ENCODE measurements at places on chromosomes 7 and 10.
A peak's percentile ranks its signal among the peaks of the same experiment; 100 is the strongest.

- peak; percentile 90 for DNase-seq
Observed at GRCh38 chr10:96642973-96643372, 56.2 kb upstream of the TM9SF3 start.

DNA sequence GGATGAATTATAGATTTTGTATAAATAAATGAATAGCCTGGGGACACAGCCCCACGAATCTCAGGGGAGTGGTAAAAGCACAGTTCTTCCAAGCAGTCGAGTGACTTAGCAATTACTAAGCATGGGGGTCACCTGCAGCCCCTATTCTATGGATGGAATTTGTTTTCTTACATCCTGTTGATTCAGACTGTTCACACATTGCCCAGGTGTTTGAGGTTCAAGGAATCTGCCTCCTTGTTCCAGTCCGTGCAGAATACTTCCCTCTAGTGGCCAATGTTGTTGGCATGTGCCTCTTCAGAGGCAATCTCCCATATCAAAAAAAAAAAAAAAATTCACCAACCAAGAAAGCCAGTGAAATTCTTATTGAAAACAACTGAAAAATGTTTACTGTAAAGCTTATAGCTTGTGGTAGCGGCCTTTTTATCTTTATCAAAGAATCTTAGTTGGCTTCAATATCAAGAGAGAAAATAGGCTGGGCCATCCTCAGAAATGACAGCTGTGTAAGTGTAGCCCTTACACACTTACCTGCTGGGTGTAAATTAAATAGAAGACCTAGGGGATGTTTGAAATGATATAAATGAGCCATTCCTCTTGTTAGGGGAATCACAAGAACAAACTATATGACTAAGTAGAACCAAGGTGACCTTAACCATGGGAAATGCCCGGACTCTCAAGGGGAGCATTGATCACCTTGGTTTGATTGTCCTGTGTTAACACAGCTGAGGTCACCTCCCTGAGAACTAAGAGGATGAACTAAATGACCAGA is 7.8 kb downstream of the LIPM start:
- peak; percentile 68 for DNase-seq

DNA sequence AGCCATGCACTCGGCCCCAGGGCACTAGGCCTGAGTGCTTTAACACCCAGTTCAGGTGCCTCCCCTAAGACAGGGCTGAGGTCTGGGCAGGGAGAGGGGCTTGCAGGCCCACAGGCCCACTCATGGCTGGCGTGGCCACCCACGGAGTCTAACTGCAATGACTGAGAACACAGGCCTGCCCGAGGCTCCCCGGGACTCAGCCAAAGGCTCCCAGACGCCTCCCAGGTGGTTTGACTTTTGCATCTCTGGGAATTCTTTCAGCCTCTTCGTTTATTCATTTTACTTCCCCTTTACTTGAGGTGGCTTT is 37.3 kb downstream of the PTPRN2 start:
- no peak for DNase-seq

GRCh38 chr7:156625580-156625979 is 15.0 kb upstream of the RNF32 start:
- DNase-seq = no peak

- no peak for DNase-seq
Observed at GRCh38 chr10:11581213-11581612, 30.2 kb downstream of the USP6NL start.

DNA sequence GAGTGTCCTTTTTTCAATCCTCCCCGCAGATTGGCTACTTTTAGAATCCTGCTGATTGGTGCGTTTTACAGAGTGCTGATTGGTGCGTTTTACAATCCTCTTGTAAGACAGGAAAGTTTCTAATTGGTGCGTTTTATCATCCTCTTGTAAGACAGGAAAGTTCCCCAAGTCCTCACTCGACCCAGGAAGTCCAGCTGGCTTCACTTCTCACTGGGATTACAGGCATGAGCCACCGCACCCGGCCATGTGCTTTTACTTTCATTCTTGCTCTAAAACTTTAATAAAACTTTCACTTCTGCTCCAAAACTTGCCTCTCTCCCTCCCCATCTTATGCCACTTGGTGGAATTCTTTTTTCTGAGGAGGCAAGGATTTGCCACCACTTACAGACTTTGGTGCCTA is 17.0 kb upstream of the WAPL start:
- DNase-seq = no peak

GRCh38 chr7:34075523-34076370 is 170.4 kb downstream of the BMPER start:
- no peak for DNase-seq

All from NB4 (cell line).